Muscle of leg (tissue), 16 donors: ENCODE measurements at places on chromosomes 5 and 9.

DNA sequence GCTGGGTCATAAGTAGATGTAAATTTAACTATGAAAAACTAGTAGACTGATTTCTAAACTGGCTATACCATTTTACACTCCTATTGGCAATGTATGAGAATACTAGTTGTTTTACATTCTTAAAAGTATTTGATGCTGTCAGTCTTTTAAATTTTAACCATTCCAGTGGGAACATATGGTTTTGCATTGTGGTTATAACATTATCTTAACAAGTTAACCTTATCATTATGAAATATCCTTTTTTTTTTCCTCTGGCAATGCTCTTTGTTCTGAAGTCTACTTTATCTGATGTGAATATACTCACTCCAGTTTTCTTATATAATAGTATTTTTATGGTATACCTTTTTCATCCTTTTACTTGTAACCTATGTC is 548.9 kb upstream of the CLINT1 start:
- no peak for DNase-seq

DNA sequence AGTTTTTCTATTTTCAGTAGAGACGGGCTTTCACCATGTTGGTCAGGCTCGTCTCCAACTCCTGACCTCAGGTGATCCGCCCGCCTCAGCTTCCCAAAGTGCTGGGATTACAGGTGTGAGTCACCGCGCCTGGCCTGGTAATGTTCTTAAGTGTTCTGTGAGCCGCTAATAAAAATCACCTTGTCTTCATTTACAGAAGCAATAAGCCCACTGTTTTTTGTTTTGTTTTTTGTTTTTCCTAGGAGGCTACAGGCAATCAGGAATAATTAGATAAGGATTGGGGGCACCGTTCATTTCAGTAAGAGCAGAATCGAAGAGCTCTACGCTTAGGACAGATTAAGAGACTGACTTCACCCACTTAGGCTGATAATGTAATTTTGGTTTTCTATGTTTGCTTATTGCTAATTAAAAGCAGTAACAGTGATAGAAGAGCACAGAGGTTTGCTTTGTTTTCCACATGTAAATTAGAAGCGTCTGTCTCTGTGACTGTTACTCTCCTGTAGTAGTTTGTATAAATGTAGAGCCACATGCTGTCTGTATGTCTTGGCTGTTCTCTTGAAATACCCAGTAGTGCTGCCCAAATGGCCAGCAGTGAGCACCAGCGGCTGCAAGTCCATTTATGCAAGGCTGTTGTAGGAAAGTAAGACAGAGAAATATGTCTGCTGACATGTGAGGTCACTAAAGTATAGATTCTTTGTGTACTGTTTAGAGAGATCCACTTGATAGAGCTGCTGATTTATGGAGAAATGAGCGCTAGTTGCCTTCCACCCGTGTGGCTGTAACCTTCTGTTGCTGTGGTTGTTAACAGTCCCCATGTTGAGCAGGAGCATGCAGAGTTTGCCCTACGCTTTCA is 30.5 kb downstream of the TRIO start:
- no peak for DNase-seq

GRCh38 chr5:163915481-163915961 is 410.1 kb downstream of the MAT2B start:
- DNase-seq, result peak; percentile 10

GRCh38 chr9:13013991-13014883 is 239.4 kb downstream of the LURAP1L start:
- DNase-seq, result no peak

DNA sequence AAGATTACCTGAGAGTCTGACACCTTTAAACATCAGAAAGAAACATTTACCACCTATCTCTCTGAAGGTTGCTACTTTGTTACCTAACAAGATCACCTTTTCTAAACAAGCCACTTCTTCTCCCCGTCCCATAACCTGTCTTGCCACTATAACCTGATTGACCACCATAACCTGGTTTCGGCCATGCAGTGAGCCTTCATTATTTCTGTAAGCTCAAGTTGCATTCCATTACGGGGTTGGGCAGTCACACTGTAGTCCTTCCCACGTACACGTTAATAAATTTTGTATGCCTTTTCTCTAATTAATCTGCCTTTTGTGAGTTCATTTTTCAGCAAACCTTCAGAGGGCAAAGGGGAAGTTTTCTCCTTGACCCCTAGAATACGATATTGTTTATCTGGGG is 28.0 kb upstream of the CCNG1 start:
- DNase-seq, result no peak
